ENCODE measurements at places on chromosomes 16 and 17. TPM values are rescaled to one million over a fixed set of nuclear protein-coding genes. Genes with fewer than 3 reads are reported as not detected.

GRCh38 chr17:80260069-80260535 is 550 bp upstream of the RNF213 start:
- DNase-seq, result peak; percentile 55

DNA sequence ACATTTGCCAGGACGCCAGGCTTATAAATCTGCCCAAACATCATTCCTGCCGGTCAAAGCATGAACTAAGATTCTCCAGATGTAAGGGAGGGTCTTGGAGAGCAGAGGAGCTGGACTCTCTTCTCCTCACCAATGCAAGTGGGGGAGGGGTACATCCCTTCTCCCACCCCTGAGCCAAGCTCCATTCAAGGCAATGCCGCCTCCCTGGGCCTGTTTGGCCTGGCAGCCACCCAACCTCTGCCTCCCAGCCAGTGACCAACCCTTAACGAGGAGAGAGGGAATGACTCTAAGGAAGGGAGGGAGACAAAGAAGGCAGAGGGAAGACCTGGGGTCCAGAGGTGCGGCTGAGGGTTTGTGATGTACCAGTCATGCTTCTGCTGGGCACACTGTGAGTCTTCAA is 13.8 kb downstream of the C17orf50 start:
- DNase-seq, result no peak

DNA sequence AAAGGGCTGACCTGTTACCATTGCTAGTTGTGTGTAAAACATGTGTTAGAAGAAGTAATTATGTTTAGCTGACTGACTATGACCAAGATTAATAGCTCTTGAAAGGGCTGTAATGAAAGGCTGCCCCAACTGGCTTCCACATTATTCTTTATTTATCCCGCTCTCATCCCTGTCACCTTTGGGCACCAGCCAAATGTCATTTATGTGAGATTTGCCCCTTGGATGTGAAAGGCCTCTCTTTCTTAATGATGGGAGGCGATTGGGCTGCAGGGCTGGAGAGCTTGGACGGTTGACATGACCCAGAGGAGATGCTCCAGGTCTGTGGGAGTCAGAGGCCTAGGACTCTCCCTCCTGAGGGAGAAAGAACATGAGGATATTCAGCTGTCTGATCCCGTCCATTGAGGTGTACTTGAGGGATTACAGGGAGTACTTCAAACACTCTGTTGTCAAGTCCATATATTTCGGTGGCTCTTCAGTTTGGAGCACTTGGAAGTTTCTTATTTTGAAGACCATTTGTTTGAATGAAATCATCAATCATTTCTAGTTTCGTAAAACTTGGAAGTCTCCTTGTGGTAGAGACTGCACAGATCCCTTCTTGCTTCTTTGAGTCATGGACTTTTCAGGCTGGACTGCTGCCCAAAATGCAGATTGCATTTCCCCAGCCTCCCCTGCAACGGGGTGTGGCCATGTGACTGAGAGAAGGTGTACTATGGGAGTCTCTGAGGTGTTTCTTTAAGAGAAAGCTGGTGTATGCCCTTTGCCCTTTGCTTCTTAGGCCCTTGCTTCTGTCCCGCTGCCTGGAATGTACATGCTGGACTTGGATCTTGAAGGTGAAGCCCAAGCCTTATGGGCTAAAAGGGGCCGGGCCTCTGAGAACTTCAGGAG is 51.3 kb downstream of the FTO start:
- DNase-seq, result no peak

GRCh38 chr17:28216528-28216927 is 102.5 kb upstream of the TMEM97 start:
- DNase-seq, result peak; percentile 55

KCNH6 gene
- total RNA-seq, result not detected

MYL11 gene
- total RNA-seq, result not detected

- DNase-seq, result peak; percentile 25
These were observed 32.8 kb downstream of the NETO2 start for GRCh38 chr16:47110939-47111338.

- DNase-seq, result no peak
These were observed 325.8 kb downstream of the ABCC12 start for GRCh38 chr16:47829850-47830600.

DNA sequence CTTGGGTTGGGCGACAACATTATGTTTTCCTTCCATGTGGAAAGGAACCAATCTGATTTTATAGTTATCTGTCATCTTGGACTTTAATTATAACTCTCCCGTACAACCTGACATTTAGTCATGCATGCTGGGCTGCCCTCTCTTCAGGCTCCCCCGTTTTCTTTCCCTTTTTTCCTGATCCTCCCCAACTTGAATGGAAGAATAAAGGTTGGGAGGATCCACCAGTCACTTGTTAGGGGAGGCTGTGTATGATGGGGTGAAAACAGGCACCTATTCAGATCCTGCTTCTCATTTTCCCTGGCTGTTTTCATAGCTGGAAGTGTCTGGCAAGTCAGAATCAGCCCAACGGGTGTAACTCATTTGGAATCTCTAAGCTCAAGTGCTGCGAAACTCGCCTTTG is 267.2 kb upstream of the SALL1 start:
- no peak for DNase-seq

- no peak for DNase-seq
These were observed 859.1 kb upstream of the GOT2 start for GRCh38 chr16:59593194-59593661.

DNA sequence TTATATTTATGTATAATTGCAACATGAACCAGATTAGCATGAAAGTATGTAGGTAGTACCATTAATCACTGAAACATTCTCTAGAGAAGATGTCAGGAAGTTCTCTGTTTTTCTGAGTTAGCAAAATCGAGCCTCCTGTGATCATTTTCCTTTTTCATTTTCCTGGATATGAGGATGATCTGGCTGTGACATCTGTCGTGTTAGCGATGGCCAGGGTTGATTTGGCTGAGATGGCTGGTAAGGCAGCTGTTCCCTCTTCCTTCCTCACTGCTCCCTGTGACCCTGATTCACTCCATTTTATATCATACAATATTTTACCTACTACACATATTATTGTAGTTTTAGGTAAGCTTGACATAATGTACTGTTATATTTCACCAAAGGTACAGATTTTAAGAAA is 10.3 kb downstream of the CNTNAP4 start:
- no peak for DNase-seq

CDH3 gene
- 0.34 TPM for total RNA-seq

LITAFD gene
- total RNA-seq, result not detected

DNA sequence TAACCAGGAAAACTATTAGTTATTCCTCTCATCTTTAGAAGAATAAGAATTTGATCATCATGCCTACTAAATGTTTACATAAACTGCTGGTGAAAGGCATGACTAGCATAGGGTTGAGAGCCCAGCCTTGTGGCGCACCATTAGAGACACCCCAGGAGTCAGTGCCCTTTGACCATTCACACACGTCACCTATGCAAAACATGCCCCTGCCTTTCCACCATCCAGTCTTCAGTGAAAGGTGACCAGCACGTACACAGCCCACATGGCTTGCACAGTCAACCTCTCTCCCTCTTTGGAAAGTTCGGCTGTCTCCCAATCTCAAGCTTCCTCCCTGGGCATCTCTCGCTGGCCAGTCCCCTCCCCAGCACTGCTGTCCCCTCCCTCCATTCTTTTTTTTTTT is 150.3 kb downstream of the ENGASE start:
- DNase-seq, result no peak

DLX4 gene
- 2.5 TPM for total RNA-seq

- no peak for DNase-seq
These were observed 604 bp upstream of the ZC3H18 start for GRCh38 chr16:88569614-88569984.

RAB26 gene
- not detected for total RNA-seq

- no peak for DNase-seq
These were observed 104.7 kb downstream of the SOCS1 start for GRCh38 chr16:11151156-11151884.

VMO1 gene
- not detected for total RNA-seq

STX8 gene
- 57.1 TPM for total RNA-seq

GRCh38 chr16:57299009-57299718 is 14.7 kb upstream of the PLLP start:
- DNase-seq, result no peak

- DNase-seq, result no peak
These were observed 5.1 kb upstream of the CENPV start for GRCh38 chr17:16358394-16358793.

DNA sequence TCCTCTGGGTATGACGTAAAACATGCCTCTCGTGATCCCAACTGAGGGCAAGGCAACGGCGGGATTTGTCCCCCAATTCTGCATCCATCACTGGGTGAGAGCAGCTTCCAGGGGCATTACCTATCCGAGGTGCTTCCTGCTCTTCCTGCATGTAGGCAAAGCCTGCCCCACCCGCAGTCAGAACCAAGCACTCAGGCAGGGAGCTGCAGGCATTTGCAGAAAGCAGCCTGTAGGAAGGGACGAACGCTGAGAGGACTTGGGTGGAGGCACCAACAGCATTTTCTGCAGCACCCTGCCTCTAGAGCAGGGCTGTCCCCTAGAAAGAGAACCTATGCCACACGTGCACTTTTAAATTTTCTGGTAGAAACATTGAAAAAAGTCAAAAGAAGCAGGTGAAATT is 5.5 kb downstream of the BCO1 start:
- DNase-seq, result no peak

GRCh38 chr17:36019423-36019822 is 1.7 kb upstream of the CCL23 start:
- DNase-seq, result no peak

DNA sequence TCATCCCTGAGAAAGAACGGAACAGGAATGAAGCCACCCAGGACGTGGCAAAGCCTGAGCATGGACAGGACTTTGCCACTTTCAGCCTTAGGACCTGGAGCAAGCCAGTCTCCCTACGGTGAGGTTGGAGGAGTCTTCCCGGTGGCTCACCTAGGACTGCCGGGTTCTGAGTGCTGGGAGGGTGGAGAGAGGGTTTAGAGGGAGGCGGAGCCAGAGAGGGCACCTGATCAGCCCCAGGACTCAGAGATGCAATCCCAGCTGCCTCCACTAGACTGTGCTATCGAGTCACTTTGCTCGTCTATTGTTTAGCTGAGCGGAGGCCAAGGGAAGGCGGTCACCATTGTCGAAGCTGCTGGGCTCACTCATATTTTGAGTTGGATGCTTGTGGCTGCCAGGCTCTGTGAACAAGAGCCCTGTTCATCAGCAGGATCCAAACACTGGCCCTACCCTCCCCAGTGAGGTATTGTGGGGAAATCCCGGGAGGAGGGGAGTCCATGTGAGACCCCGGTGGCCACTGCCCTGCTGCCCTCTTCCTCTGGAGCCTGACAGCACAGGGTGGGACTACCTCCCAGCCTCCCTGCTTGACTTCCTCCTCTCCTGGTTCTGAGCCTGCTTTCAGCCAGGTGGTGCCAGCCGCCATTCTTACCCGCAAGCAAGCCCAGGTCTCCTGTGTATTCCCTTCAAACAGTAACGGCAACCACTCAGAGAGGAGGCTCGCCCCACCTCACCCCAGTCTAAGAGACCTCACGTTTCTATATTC is 7.0 kb downstream of the KRT14 start:
- peak; percentile 94 for DNase-seq

MFSD6L gene
- not detected for total RNA-seq

C17orf78 gene
- total RNA-seq, result not detected

TBC1D3 gene
- total RNA-seq, result not detected

CCDC137 gene
- 21.7 TPM for total RNA-seq

DNA sequence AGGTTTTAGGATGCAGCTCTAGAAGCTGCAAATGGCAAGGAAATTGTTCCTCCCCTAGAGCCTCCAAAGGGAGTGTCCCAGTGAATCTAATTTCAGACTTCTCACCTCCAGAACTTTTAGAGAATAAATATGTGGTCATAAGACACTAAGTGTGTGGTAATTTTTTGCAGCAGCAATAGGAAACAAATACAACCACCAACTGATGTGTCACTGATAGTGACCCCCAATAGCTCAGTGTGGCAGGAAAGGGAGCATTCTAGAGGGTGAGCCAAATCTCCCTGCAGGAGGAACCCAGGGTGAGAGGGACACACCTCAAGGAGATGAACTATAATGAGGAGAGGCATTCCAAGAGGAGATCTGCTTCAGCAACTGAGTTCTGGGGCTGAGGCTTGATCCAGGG is 4.1 kb downstream of the CCL4L2 start:
- no peak for DNase-seq

DNA sequence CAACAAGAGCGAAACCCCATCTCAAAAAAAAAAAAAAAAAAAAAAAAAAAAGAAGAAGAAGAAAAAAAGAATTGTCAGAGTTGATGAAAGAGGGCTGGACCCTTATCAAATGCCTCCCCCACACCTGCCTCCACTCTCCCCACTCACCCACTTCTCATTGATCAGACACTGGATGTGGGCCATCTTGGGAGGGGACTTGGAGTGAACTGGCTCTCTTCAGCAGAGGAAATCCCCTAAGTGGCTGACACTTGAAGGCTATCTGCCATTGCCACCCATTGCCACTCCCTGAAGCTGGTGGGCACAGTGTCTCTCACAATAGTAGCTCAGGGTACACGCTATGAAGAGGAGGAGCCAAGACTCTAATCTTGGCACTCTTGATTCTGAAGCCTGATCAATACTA is 1.6 kb downstream of the ITGA2B start:
- no peak for DNase-seq

GRCh38 chr17:7437950-7438614 is 1.2 kb upstream of the FGF11 start:
- no peak for DNase-seq

DNA sequence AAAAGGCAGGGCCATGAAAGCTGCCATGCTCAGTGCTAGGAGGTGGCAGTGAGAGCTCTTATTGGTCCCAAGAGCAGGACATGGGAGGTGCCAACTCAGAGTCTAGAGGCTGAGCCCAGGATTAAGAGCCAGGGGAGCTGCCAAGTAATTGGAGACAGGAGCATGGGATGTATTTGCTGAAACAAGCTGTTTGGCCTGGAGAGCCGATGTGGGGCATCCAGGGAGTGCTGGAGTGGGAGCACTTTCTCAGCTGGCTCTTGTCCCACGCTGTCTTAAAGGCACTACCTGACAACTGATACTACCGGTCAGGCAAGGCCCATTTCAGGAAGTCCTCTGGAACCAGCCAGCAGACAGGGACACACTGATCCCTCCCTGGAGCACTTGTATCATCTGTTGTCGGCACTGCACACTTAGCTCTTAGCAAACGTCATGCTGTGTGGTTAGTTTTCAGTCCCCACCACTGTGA is 19.3 kb downstream of the ANKFN1 start:
- DNase-seq, result no peak

- no peak for DNase-seq
These were observed 92.0 kb upstream of the CCL2 start for GRCh38 chr17:34163123-34163522.

SGCA gene
- 0.22 TPM for total RNA-seq

TBC1D3I gene
- 0.22 TPM for total RNA-seq

FMNL1 gene
- total RNA-seq, result 44.8 TPM

GRCh38 chr16:79658301-79659033 is 57.9 kb upstream of the MAF start:
- peak; percentile 91 for DNase-seq

GRCh38 chr16:49832177-49832576 is 23.7 kb downstream of the ZNF423 start:
- DNase-seq, result no peak

DNA sequence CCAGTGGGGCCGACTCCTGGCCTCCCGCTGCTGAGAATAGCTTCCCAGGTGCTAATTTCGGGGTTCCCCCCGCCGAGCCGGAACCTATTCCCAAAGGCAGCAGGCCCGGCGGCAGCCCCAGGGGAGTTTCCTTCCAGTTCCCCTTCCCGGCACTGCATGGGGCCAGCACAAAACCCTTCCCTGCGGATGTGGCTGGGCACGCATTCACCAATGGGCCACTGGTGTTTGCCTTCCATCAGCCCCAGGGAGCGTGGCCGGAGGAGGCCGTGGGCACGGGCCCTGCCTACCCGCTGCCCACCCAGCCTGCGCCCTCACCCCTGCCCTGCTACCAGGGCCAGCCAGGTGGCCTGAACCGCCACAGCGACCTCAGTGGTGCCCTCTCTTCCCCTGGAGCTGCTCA is 24.9 kb upstream of the ZFPM1 start:
- no peak for DNase-seq

All from A172 (cell line).